ENCODE measurements at places on chromosomes 1 and 21. TPM values are rescaled to one million over a fixed set of nuclear protein-coding genes. Genes with fewer than 3 reads are reported as not detected.

The ACTL8 gene
- 0.39 TPM for total RNA-seq

The NPR1 gene
- total RNA-seq, result not detected

The CDC20 gene
- 274 TPM for total RNA-seq

The TSPAN1 gene
- total RNA-seq, result 0.47 TPM

The C4BPA gene
- not detected for total RNA-seq

The RCAN3 gene
- total RNA-seq, result 11.9 TPM

The FAM3B gene
- not detected for total RNA-seq

The FOXD2 gene
- 0.37 TPM for total RNA-seq
